ENCODE measurements at places on chromosomes 7 and 10.

GRCh38 chr7:131961054-131961680, 404.7 kb upstream of the PODXL start:
- no peak for DNase-seq

DNA sequence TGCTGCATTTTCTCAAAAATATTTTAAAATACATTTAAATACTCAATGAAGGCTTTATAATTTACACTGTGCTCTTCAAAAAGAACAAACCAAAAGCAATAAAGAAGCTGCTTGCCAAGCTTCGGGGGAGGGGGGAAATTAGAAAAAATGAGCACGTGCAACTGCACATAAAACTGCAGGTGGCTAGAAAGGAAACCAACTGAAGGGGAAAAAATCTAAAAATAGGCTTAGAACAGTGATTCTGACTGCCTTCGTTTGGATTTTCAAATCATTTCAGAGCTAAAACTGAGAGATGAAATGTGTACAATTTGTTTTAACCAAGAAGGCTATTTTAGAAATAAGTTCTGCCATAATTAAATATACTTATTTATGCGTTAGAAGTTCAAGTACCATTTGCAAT, 61.4 kb downstream of the ABI1 start:
- DNase-seq: no peak

- DNase-seq: no peak
Measured at GRCh38 chr10:123835575-123835974, 56.0 kb downstream of the CPXM2 start.

DNA sequence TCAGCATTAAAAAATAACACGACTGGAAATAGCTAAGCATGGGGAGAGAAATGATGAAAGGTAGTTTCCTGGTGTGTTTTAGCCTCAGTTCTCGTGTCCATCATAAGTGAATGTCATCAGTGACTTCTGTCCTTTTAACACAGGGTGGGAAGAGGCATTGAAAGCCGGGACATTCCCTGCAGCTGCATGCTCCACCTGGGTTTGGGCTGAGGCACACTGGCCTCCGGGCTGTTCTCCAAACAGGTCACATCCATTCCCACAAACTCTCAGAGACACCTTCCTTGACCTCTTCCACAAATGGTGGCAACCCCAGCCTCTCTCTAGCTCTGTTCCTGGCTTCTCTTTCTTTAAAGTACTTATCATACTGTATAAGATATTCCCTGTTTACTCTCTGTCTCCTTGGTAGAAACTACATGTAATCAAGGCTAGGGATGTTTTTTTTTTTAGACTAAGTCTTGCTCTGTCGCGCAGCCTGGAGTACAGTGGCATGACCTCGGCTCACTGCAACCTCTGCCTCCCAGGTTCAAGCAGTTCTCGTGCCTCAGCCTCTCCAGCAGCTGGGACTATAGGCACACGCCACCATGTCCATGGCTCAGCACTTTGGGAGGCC, 22.6 kb downstream of the BAIAP2L1 start:
- no peak for DNase-seq

- DNase-seq: no peak
Measured at GRCh38 chr10:83432261-83433045, 706.9 kb upstream of the GHITM start.

DNA sequence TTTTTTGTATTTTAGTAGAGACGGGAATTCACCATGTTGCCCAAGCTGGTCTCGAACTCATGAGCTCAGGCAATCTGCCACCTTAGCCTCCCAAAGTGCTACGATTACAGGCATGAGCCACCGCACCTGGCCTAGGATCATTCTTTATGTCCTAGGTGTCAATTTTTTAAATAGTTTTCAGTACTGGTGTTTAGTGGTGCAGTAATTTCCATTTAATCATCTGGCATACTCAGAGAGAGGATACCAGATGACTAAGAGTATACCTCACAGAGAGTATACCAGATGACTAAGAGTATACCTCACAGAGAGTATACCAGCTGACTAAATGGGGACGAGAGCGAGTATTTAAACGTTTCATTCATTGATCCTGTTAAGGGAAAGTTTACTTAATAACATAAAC, 37.3 kb upstream of the TMEM248 start:
- DNase-seq: no peak

GRCh38 chr10:25701652-25702051, 232.4 kb upstream of the MYO3A start:
- no peak for DNase-seq

- DNase-seq: no peak
Measured at GRCh38 chr10:112562809-112563663, 116.0 kb downstream of the VTI1A start.

DNA sequence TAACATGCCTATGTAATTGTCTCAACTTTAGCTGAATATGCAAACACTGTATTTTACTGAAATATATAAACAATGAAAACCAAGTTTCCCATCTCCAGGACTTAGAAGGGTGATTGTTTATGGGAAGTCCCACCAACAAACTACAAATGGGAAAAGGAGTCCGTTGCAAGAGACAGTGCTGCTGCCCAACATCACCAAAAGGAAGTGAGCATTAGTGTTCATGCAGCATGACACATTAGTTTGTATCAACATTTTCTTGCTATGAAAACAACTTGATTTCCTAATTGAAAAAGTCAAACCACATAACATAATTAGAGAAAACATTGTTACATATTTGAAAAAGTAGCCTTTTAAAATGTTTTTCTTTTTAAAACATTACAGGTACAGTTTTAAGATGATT, 138.5 kb downstream of the ZNF438 start:
- no peak for DNase-seq

DNA sequence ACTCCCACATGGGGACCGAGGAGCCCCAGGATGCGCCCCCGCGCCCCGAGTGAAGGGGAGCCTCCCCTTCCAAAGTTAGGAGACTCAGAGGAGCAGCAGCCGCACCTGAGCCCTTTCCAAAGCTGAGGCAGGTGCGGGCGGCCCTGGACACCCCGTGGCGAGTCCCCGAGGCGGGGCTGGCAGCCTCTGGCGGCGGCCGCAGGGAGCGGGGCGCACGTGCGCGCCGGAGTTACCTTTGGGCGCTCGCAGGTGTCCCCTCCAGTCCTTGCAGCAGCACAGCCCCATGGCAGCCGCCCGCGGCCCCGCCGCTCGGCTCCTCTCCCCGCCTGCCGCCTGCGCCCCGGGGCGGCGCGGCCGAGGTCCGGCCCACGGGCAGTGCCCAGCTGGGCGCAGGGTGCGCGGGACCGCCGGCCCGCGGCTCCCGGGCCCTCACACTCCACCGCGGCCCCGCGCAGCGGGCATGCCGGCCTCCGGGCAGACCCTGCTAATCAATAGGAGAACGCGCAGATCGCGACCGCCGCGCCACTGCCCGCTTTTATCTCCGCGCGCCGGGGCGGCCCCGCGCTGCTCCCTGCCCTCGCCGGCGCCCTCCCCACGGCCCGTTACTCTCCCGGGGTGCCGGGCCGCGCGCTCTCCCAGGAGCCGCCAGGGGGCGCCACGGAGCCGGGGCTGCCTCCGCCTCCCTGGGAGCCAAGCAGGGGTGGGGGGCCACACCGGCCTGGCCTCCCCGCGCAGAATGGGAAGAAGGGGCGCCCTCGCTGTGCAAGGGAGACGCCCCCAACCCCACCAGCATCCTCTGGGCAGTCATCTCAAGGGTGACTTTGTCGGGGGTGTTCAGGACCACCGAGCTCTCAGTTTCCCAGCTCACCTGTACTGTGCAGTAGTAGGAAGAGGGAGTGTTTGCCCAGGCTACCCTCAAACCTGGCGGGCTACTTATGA, 80.8 kb downstream of the ARHGAP22 start:
- DNase-seq: no peak

DNA sequence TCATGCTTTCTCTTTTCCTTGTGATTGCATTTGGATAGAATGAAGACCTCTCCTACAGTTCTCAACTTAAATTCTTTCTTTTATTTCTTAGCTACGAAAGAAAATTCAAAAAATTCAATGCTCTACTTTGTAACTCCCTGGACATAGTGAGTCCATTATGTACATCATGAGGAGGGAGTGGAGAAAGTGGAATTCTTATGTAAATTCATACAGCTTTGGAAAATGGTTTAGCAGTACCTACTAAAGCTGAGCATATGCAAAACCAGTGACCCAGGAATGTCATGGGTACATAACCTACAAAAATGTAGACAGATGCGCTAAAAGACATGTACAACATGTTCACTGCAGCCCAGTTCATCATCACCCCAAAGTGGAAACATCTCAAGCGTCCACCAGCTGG, 8.8 kb upstream of the PRKCQ start:
- DNase-seq: no peak

GRCh38 chr7:119733127-119733879, 539.7 kb upstream of the KCND2 start:
- no peak for DNase-seq

- DNase-seq: no peak
Measured at GRCh38 chr10:110779489-110779888, 92.2 kb upstream of the PDCD4 start.

- DNase-seq: no peak
Measured at GRCh38 chr10:96672481-96673175, 47.7 kb downstream of the PIK3AP1 start.

DNA sequence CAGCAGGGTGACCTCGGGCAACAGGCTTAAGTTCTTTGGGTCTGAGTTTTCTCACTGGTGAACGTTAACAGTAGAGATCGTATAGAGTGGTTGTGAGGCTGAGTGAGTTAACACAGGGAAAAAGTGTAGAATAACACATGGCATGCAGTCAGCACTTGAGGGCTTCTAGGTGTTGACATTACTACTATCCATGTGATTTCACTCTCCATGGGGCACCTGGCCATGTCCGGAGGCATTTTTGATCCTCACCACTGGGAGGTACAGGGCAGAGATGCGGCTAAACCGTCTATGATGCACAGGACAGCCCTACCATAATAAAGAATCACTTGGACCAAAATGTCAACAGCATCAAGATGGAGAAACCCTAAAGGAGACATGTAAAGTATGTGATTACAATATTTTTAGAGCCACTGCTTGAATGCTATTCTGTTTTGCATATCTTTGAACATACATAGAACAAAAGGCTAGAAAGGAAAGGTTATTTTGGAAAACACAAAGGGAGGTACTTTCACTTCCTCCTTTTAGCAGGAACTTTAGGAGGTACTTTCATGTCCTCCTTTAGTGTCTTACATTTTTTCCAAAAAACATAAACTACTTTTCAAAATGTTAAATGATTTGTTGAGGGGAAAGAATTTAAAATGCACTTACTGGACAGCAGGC, 44.3 kb downstream of the NOD1 start:
- DNase-seq: no peak
